ENCODE measurements at places on chromosomes 1 and 21.

- DNase-seq = no peak
Measured at GRCh38 chr1:56032096-56032676, 547.2 kb downstream of the PLPP3 start.

GRCh38 chr1:228984107-228984506 is 248.8 kb downstream of the RHOU start:
- no peak for DNase-seq

- DNase-seq = no peak
Measured at GRCh38 chr1:82321794-82322193, 521.1 kb downstream of the ADGRL2 start.

DNA sequence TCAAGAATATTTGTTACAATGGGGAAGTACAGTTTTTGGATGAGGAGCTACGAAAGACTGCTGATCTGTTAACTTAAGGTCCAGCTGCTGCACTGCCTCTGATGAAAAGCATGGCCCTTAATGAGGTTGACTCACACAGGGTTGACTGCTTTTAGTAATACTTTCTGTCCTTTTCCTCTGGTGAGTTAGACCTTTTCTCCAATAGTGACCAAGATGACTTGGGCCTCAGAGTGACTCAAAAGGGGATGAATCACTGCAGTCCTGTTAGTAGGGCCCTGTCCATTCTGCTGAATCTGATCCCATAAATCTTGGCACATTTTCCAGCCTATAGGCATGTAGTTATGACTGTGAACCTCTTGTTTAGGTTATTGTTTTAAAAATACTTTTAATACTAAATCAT is 2.7 kb downstream of the DISP1 start:
- DNase-seq = no peak

- no peak for DNase-seq
Measured at GRCh38 chr1:208631506-208631905, 387.3 kb upstream of the PLXNA2 start.

DNA sequence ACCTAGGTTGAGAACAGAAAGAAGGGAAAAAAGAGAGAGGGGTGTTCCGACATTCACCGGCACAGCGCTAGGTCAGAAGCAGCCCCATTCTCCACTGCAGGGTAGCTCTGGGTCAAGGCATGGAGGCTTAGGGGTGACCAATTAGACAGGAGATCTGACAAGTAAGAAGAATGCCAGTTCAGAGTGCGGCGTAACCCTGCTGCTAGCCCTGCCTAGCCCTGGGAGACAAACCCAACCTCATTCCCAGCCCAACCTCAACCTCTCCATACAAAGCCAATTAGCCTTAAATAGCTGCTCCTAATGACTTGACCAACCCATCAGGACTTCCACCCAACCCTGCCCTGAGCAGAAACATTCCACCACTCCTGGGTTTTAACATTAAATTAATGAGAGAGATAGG is 3.4 kb downstream of the PRELP start:
- no peak for DNase-seq
